NCI-H1092 treated with DMSO at 0.1 percent for 48 hours (cell line): ENCODE measurements at places on chromosomes 3 and 15.

DNA sequence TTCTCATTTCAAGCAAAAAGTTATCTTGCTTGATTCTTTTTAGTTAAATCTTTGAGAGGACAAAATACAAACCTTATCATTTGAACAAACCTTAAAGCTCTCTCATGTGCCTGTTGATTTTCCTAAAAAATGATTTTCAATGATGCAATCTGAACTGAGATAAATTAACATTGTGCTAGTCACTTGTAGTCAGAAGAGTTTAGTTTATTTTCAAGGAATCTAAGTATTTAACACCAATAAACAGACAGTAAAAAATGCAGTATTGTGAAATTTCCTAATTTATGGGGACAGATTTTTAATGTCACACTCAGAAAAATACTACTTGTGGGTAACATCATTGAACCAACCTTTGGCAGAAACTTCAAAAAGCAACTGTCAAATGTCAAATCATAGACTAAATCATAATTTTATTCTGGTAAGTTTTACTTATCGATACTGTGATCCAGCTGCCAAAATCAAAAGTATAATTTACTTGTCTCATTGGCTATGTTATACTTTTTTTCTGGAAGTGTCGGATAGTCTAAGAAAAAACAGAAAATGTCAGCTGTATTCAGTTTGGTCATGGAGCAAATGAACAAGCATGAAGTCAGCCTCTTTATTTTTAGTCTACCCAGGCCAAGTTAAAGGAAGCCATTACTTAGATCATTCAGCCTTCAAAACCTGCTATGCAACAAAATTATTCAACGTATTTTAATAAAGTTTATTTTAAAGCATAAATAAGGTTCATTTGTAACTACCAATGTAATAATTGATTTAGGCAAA lies 52.4 kb upstream of the FNDC3B start:
- DNase-seq = no peak

DNA sequence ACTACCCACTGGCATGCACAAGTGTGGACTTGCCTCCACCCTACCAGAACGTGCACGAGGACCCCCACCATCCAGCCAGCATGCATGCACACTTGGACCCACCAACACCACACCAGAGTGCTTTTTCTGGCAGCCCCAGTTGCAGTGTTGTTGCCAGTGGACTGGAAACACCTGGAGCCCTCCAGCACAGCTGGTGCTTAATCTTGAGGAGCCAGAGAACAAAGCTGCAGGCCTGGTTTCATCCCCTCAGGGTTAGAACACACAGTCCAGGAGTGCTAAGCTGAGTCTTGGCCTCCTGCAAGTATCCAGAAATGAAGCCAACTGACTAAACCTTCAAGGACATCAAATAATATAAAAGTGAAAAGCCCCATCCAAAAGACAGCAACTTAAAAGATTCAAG lies 888.0 kb downstream of the NTRK3 start:
- DNase-seq = no peak

GRCh38 chr3:108744762-108745161 lies 12.4 kb downstream of the RETNLB start:
- DNase-seq = no peak

DNA sequence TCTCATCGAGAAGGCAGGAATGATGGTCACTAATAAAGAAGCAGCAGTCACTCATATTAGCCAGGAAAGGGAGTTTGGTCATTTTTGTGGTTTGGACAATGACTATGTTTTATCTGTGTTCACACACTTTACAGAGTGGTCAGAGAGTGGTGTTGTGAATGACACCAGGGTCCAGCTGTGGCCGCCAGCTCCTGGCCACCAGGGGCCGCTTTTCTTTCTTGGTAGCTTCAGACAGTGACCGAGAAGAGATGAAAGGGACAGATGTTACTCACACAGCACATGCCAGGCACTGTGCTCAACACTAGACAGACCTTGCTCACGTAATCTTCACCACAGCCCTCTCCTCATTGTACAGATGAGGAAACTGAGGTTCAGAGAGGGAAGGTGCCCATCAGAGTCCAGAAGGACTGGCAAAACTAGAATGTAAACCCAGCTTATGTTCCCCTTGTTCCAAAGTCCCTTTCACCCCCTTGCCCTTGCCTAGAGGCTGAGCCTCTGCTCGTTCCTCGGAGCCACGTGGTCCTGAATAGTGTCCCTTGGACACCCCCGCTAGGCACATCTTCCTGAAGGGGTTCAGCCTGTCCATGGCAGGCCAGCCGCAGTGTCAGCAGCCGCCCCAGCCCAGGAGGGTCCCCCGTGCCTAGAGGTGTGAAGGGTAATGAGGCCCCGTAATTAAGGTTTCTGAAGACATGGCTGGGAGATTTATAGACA lies 55.6 kb downstream of the CYP11A1 start:
- DNase-seq = peak; percentile 85

DNA sequence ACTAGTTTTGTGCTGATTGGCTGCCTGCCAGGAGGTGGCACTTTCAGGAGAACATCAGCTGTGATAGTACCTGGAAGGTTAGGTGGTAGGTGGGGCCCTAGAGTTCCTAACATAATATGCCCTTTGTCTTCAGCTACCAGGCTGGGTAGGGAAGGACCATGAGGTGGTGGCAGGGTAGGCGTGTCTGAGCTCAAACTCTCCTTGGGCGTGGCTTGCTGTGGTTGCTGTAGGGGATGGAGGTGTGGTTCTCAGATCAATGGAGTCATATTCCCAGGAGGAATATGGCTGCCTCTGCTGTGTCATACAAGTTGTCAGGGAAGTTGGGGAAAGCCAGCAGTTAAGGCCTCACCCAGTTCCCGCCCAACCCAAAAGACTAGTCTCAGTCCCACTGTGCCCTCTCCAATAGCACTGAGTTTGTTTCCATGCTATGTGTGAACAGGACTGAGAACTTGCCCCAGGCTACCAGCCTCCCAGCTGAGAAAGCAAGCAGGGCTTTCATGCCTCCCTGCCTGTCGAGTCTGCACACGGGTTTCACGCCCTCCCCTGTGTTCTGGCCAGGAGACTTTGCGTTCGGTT lies 107.7 kb downstream of the CHCHD4 start:
- DNase-seq = no peak

GRCh38 chr3:65379223-65379622 lies 659.5 kb downstream of the MAGI1 start:
- DNase-seq = no peak

- DNase-seq = no peak
These were observed 43.1 kb downstream of the KLF13 start for GRCh38 chr15:31369727-31370126.

DNA sequence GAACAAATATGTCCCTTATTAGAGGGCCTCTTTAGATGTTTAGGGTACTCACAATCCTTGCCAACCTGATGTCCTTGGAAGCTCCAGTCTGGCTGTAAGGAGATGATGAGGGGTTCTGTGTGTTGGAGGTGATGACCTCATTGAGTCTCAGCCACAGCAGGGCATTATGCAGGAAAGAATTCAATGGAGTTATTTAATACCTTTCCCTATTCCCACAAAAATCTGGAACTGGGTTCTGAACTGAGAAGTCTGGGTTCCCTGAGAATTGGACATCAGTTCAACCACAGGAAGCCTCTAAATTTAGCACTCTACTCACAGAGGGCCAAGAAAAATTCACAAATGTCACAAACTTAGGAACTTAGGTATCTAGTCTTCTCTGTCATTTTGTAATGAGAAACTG lies 36.9 kb downstream of the SLC35A5 start:
- no peak for DNase-seq

DNA sequence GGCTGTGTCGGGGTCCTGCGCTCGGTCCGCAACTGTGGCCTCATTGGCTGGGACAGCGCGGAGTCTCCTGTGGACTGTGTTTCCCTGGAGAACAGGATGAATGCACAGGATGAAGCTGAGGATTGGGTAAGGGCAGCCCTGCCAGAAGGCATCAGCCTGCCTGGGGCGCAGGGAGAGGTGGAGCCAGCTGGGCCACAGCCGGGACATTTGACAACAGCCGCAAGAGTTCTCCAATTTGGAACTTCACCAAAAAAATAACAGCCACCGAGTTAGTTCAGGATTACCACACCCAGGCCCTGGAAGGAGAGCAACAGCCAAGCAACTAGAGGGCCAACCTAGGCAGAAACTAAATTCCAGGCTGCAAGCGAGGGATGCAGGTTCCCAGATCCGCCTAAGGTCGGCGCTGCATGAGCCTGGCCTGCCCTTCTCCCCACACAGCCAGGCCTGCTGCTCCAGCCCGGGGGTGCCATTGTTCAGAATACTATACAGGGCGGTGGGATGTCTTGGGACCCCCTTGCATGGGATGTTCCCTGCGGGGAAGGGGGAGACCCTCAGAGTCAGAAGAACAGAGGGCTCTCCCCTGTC lies 229.3 kb downstream of the OCA2 start:
- no peak for DNase-seq

- no peak for DNase-seq
These were observed 2.9 kb downstream of the GALNT15 start for GRCh38 chr3:16177382-16177781.

DNA sequence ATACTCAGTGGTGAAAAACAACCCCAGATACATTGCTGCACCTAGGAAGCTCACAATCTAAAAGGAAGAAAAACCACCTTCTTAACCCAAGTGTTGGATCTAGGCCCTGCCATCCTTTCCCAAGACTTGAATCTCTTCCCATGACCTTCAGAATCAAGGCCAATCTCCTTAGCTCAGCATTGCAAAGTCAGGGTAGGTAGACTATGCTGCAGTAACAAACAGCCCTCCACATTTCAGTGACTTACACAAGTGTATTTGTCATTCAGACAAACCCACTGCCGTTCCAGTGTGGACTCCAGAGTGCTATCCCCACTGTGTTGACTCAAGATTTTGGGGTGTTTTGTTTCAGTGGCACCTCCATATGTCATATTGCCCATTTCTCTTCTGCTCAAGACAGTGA lies 278.4 kb downstream of the UACA start:
- DNase-seq = no peak

DNA sequence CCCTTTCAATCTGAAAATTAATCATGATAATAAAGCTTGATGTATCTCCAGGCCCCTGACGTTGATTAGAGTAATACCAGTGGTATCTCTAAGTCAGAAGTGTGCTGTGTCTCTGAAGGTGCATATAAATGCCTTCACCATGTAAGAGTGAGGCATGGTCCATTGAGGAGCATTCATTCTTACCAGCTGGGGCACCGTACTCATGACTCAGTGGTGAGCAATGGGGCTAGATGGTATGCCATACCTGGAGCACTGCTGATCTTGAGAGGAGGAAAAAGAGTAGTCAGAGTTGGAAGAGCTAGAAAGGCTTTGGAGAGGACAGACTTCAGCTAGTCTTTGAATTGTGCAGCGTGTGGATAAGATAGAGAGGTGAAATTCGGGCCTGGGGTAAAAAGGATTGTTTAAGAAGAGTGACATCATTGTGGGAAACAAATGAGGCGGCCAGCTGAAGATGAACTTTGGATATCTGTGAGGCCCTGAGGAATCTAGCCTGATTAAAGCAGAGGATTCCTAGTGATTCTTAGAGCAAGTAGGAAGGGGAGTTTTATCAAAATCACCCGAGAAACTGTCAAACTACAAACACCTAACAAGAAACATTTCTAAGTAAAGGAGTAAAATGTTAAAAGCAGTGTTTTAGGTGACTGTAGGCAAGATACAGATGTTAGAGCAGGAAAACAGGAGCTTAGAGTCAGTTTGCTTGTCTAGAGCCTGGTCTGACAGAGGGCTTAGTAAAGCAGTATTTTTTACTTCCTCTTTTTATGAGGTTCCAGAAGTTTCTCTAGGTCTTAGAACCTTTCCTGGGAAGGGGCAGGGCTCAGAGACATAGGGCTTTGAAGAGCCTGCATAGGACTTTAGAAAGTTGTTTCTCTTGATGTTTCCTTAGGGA lies 13.6 kb downstream of the TMOD3 start:
- no peak for DNase-seq

DNA sequence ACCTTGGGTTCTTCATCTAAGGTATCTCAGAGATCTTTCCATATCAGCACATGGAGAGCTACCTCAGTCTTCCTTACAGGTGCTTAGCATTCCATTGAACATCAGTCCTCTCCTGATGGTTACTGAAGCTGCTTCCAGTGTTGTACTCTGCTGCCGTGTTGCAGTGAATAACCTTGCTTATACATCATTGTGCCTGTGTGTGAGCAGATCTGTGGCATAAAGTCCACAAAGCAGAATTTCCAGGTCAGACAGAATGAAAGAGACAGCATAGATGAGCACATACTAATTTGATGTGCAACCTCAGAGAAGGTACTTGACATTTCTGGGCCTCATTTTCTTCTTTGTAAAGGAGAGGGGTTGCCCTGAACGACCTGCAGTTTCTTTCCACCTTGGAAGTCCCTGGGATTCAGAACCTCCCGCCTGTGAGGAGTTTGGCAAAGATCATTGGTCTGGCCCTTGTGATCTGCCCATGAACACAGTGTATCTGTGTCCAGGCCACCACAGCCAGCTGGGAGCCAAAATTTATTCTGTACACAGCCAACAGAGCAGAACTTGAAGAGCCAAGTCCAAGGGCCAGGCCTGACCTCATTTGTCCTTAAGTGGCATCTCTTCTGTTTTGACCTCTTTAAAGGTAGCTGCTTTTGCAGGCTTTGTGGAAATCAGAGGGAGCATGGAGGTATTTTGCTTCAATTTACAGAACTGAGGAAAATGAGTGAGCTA lies 57.2 kb upstream of the SLC7A14 start:
- no peak for DNase-seq

DNA sequence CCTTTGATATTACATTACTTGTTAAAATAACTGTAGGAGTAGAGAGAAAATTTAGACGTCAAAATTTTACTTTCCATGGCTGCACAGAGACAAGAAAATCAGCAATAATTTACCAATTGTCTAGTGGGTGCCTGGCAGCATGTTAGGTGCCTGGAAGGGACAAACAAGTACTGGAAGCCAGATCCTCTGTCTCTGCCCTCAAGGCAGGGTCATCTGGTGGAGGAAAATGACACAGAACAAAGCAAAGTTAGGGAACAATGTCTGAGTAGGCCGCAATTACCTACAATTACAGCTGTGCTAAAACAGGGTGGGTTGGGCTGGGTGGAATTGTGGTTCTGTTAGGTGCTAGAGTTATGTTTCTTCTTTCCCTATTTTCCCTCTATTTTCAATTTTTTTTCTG lies 7.4 kb downstream of the CCDC174 start:
- no peak for DNase-seq

DNA sequence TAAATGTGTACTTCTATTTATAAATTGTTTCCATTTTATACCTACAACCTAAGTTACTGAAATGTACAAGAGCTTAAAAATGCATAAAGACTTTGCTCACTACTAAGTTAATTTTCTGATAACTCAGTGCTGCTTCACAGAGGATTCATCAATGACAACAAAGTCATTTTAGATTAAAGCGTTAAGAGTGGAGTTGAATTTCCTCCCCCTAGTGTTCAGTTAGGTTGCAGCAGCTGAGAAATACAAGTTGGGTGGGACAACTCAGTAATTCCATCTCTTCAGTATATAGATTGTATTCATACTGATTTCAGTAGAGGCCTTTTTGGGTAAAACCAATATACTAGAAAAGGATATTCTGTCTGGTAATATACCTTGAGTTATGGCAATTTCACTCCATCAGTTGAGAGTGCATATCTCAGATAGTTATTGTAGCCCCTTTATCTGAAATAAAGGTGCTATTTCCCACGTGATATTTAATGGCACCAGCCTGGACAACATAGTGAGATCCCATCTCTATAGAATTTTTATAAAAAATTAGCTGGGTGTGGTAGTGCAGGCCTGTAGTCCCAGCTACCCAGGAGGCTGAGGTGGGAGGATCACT lies 6.9 kb upstream of the RPL35A start:
- DNase-seq = peak; percentile 20

- DNase-seq = no peak
These were observed 30.6 kb upstream of the ZSCAN2 start for GRCh38 chr15:84570164-84570735.

GRCh38 chr3:26281284-26281985 lies 341.1 kb upstream of the LRRC3B start:
- no peak for DNase-seq

- DNase-seq = no peak
These were observed 347.8 kb upstream of the LMCD1 start for GRCh38 chr3:8153800-8154199.
